ENCODE measurements at places on chromosomes 11 and 22. TPM values are rescaled to one million over a fixed set of nuclear protein-coding genes. Genes with fewer than 3 reads are reported as not detected.

NAALADL1 gene
- 22.0 TPM for total RNA-seq

CDC42EP2 gene
- total RNA-seq: 12.8 TPM

GPHA2 gene
- total RNA-seq: not detected

PNPLA5 gene
- 0.16 TPM for total RNA-seq

ANO9 gene
- 1.4 TPM for total RNA-seq

LMNTD2 gene
- 0.33 TPM for total RNA-seq

TREH gene
- total RNA-seq: not detected

C11orf91 gene
- not detected for total RNA-seq

All from camera-type eye (tissue), 1 donor.